Gastrocnemius medialis (tissue), 4 donors: ENCODE measurements at places on chromosomes 5 and 9.

DNA sequence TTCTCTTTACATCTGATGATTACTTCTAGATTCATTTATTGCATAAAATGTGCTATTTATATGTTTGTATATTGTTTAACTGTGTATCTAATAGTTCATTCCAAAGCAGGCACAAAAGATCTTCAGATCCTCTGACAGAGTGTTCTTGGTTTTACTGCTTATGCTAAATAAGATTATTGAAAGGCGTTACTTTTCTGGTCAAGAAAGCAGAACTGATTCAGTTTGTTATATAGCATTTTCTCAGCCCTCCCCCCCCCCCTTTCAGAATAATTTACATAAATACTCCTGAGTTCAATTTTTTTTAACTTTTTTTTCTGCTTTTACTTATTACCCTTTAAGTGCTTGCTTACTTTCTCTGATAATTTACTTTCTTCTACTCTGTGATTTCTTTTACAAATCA, 15.4 kb downstream of the CDC42SE2 start:
- no peak for DNase-seq

DNA sequence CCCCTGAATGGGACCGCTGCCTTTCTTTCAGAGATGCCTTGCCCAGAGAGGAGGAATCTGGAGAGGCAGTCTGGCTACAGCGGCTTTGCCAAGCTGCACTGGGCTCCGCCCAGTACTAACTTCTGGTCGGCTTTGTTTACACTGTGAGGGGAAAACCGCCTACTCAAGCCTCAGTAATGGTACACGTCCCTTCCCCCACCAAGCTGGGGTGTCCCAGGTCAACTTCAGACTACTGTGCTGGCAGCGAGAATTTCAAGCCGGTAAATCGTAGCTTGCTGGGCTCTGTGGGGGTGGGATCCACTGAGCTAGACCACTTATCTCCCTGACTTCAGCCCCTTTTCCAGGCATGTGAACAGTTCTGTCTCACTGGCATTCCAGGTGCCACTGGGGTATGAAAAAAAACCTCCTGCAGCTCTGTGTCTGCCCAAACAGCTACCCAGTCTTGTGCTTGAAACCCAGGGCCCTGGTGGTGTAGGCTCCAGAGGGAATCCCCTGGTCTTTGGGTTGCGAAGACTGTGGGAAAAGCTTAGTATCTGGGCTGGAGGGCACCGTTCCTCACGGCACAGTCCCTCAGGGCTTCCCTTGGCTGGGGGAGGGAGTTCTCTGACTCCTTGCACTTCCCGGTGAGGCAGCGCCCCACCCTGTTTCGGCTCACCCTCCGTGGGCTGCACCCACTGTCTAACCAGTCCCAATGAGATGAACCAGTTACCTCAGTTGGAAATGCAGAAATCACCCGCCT, 171.2 kb downstream of the CWC27 start:
- DNase-seq, result no peak

GRCh38 chr5:175743676-175744210, 85.9 kb downstream of the HRH2 start:
- no peak for DNase-seq

GRCh38 chr9:132003896-132004295, 75.8 kb downstream of the MED27 start:
- no peak for DNase-seq

DNA sequence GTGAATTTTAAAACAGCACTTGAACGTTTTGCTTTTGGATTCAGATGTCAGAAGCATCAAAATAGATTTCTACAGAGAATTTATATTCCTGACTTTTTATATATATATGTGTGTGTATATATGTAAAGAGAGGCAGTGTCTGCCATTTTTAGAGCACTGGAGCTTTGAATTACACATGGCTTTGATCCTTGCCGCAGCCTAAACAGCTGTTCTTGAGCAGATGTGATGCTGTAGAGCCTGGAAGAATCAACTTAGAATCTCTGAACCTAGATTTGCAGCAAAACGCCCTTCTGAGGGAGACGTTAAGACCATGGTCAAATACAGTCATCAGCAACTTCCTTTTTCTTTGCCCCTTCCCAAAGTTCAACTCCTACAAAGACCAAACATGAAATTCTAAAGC, 21.7 kb upstream of the C5orf47 start:
- no peak for DNase-seq

- DNase-seq, result no peak
Measured at GRCh38 chr9:97830884-97831829, 21.9 kb upstream of the FOXE1 start.

- no peak for DNase-seq
Measured at GRCh38 chr9:109016132-109016531, 2.8 kb upstream of the CTNNAL1 start.

- DNase-seq, result no peak
Measured at GRCh38 chr9:95193067-95193466, 124.4 kb downstream of the FANCC start.

DNA sequence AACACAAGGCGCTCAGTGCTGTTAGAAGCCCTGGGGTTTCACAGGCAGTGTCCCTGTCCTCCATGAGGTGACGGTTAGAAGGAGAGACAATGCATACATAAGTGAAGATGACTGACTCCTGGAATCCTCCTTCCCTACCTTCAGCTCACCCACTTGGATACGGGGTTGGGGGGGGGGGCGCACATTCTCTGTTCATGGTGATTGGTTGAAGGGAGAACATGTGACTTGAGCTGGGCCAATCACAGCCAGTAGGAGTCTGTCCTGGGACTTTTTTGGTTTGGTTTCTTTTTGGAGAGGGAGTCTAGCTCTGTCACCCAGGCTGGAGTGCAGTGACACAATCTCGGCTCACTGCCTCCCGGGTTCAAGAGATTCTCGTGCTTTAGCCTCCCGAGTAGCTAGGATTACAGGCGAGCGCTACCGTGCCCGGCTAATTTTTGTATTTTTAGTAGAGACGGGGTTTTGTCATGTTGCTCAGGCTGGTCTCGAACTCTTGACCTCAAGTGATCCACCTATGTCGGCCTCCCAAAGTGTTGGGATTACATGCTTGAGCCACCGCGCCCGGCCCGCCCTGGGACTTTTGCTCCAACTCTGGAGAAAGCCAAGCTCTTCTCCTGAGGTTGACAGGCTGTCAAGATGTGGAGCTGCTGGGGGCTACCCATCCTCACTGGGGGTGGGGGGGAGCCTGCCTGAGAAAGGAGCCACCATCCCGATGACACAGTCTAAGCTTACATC, 30.8 kb downstream of the SH3PXD2B start:
- DNase-seq, result no peak

DNA sequence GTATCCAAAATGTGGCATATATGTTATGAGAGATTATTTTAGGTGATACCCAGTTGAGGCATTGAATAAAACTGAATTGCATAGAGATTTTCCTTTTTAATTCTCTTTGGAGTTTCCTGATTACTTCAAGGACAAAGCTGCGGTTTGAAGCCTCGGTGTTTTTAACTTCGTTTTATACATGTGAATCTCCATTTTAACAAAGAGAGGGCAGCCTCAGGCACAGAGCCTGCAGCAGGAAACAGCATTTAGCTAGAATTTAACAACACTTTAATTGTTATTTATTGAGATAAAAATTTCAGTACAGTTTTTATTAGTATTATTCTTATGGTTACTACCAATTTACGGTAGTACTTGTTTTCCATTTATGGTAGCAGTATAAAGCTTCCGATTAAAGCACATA, 114.0 kb downstream of the KIF4B start:
- no peak for DNase-seq

GRCh38 chr5:151143645-151144044, 13.9 kb downstream of the ANXA6 start:
- DNase-seq, result no peak

DNA sequence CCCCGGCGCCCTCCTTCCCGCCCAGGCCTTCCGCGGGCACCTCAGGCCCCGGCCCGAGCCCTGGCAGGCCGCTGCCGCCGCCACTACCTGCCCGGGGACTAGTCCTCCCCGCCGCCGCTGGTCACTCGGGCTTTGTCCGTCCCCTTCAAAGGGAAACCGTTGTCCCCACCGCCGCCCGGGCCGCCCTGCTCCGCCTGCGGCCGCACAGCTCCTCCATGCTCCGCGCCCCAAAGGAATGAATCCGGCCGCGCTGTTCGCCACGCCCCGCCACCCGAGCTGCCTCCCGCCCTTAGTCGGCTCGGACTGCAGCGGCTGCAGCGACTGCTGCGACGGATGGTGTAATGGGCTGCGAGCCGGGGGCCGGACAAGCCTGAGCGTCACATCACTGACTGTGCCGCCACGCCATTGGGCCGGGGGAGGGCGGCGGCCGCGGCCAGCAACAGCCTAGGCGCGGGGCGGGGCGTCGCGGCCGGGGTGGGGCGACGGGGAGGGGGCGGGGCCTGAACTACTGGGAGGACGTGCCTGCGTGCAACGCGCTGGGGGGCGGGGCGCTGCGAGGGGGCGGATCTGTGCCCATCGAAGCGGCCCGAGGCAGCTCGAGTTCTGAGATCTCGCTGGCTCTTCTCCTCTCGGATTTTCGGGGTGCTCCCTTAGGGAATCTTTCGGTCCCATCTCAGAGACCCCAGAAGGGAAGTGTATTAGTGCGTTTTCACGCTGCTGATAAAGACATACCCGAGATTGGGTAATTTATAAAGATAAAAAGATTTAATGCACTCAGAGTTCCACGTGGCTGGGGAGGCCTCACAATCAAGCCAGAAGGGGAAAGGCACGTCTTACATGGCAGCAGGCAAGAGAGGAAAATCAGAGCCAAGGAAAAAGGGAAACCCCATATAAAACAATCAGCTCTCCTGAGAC, at the start of gene FEM1C:
FEM1C (minus strand) TSS at position 340 of the 915 bp plus-strand sequence. CDS start 1,282 bp downstream, outside the sequence.
- DNase-seq, result peak; percentile 97

DNA sequence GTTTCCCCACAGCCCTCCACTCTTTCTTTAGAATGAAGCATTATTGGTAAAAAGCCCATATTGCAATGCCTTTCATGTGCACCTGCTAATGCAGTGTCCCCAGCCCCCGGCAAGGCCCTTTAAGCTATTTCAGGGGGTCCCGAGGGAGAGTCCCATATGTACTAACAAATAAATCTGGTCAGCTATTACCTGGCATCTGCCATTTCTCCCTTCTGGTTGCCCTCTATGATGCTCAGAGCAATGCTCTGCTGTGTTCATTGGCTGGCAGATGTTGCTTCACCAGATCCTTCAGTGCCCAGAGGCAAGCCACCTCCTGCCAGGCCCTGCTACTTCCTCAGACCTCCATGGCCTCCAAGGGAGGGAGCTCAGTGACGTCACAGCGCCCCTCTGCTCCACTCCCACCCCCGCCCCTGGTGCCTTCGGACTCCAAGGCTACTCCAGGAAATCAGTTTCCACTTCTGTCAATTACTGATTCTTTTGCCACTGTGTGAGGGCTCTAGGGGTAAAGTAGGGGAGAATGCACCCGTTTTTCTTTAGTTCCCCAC, 201.1 kb upstream of the GLRA1 start:
- no peak for DNase-seq

- DNase-seq, result no peak
Measured at GRCh38 chr5:59842999-59843398, 50.5 kb downstream of the PDE4D start.

DNA sequence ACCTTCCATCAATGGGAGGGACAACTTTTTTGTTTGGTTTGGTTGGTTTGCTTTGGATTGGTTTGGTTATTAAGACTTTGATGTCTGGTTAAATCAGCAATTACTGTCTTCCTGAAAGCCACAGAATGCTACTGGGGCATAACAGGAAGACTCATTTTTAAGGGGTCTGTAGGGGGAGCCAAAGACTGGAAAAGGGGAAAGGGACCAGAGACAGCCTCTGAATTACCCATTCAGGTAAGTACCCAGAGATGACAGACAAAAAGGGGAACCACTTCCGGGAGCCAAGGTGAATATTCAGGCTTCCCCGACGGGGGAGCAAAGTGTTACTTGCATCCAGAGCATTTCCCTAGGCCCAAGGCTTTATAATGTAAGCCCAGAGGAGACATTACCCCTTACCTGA, 4.6 kb upstream of the FEM1C start:
- no peak for DNase-seq

DNA sequence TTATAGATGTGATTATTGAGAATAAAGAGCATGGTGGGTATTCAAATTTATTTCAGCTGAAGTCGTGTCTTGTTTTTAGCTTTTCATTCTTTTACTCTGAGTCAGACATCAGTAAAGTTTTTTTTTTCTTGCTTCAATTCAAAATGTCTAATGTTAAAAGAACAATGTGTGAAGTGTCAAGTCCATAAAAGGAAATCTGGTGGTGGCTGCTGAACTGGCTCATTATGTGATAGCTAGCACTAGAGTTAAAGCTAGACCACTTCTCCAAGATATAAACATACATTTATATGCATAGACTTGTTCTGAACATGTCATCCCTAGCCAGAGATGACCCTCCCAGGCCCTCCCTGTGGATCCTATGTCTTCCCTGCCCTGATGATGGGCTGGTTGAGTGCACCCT, 338.3 kb downstream of the RAB3C start:
- DNase-seq, result no peak

DNA sequence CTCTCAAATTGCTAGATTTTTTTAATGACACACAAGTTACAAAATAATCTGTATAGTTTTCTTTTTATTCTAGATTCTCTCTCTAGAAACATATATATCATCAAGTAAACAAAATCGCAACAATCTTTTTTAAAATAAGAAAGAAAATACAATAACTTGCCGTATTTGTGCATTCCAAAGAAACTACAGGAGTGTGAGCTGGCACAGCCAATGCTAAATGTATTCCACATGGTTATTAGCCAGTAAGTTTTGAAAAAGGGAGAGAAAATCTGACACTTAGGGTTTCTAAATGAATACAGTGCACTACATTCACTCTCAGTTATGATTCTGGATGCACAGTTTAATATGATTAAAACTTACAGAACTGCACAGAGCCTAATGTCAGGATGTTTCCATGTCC, 117.9 kb downstream of the BNC2 start:
- no peak for DNase-seq

GRCh38 chr5:179205277-179205676, 140.0 kb downstream of the ADAMTS2 start:
- DNase-seq, result no peak

- no peak for DNase-seq
Measured at GRCh38 chr5:68428231-68428811, 212.8 kb downstream of the PIK3R1 start.

DNA sequence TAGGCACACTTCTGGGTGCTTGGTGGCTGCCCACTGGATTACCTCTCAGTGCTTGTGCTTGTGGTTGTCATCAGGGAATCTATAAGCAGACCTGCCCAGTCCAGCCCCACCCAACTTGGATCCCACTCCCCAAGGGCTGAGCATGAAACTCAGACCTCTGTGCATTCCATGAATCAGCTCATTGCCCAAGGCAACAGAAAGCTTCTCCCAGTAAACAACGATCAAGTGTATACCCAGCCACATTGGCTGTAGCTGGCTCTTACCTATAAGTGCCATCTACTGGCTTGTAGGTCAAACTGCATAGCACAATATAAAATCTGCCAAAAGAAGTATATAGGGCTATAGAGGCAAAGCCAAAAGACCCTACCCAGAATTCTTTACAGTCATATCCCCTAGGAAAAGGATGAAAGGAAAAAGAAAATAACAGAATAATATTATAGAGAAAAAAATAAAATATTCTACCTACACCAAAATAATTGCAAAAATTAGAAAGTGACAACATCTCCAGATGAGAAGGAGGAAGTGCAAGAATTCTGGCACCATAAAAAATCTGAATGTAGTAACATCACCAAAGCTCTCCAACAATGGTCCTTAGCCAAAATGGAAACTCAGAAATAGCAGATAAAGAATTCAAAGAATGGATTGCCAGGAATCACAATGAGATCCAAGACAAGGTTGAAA, 321.0 kb upstream of the TRPC7 start:
- DNase-seq, result no peak

GRCh38 chr5:6652025-6652424, 18.8 kb downstream of the SRD5A1 start:
- DNase-seq, result no peak

- peak; percentile 47 for DNase-seq
Measured at GRCh38 chr9:109794361-109795012, 14.5 kb downstream of the PALM2AKAP2 start.
